ENCODE measurements at places on chromosomes 6 and 20.

- no peak for DNase-seq
Observed at GRCh38 chr6:38713812-38714211, 1.3 kb upstream of the DNAH8 start.

GRCh38 chr6:156808287-156808686 lies 31.1 kb downstream of the ARID1B start:
- DNase-seq: no peak

DNA sequence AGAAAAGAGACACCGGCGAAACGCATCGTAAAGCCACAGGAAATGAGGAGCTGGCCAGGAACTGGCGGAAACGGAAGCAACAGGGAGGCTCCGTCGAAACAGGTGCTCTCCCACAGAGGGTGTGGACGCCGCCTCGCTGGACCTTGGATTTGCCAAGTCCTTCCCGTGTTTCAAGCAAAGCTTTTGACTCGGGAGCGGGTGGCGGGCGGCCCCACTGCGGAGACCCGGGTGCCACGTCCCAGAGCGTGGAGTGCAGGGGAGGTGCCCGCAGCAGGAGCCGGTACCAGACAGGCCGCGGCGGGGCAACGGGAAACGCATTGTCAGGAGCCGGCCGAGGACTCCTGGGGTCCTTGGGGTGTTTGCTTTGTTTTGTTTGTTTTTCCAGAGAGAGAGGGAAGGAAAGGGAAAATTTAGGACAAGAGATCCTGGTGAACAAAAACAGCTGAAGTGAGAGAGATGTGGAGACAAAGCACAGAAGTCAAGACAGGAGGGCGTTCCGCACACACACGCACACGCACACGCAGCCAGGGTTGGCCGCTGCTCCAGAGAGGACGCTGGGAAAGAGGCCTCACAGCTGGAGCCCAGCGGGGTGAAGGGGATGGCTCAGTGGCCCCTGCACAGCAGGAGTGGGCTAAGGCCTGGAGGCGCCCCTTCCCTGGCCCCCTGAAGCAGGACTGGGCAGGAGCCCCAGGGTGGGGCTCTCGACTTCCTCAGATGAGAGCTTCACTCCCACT lies 50.9 kb upstream of the CHRNA4 start:
- DNase-seq: no peak

DNA sequence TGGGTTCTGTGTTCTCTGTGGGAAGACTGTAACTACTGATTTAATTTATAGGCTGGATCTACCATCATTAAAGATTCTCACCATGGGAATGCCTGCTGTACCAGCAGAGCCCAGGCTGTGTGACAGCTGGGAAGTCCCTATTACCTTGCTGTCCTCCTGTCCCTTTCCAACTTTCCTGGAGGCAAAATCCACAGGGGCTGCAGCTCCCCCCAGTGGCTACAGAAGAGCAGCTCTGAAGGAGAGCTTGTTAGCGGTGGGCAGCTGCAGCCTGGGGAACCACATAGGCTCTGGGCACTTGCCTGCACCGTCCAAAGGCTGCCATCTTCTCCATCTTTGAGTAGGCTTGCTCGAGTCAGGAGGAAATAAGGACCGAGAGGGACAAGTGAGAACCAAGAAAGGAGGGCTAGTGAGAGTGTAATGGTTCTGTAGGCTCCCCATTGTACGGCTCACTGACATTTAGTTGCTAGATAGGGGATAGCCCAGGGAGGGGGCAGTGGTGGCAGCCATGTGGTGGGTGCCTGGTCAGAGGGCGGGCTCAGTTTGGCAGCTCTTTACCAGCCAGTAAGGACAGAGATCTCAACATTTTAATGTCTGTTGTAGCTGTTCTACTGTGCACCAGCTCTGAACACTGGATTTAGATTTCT lies 155.1 kb upstream of the MLIP start:
- DNase-seq: peak; percentile 84

DNA sequence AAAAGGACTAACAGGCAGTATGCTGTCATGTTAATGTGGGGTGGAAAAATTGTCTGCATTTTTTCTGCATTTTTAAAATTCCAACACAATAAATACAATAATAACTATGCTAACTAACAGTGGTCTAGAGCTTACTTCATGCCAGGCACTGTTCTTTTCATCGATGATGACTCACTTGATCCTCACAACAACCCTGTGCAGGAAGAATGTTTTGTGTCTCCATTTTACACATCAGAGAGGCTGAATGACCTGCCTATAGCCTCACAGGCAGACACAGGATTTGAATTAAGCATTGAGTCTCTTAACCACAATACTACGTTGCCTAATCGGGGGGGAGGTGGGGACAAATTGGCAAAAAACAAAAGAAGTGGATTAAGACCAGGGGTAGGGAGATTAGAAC lies 26.9 kb upstream of the FANCE start:
- no peak for DNase-seq

Measured in hepatocyte (in vitro differentiated cells).